Cerebellum (tissue), 4 donors: ENCODE measurements at places on chromosomes 13 and 19.

- DNase-seq: no peak
Measured at GRCh38 chr19:44812142-44812718, 3.3 kb downstream of the BCAM start.

DNA sequence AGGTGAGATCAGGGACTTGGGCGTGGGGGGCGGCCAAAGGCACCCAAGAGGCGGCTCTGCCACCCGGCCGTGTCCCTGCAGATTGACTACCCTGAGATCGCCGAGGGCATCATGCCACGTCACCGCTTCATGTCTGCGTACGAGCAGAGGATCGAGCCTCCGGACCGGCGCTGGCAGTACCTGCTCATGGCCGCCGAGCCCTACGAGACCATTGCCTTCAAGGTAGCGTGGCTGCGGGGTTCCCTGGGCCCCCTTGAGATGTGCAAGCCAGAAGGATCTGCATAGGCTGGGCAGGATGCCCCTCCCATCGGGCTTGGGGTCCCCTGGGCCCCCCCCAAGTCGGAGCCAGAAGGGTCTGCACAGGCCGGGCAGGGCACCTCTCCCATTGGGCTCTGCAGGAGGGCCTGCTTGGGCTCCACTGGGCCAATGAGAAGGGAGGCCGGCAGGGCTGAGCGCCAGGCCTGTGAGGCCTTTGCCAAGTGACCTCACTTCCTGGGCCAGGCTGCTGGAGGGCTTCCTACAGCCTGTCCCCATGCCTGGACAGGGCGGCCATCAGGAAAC, 2.2 kb upstream of the AMH start:
- peak; percentile 74 for DNase-seq

- DNase-seq: no peak
Measured at GRCh38 chr13:78129823-78130222, 211.2 kb upstream of the EDNRB start.

- peak; percentile 30 for DNase-seq
Measured at GRCh38 chr19:32407004-32407992, 1.7 kb downstream of the DPY19L3 start.

- DNase-seq: no peak
Measured at GRCh38 chr19:960020-960419, 24.1 kb upstream of the WDR18 start.

DNA sequence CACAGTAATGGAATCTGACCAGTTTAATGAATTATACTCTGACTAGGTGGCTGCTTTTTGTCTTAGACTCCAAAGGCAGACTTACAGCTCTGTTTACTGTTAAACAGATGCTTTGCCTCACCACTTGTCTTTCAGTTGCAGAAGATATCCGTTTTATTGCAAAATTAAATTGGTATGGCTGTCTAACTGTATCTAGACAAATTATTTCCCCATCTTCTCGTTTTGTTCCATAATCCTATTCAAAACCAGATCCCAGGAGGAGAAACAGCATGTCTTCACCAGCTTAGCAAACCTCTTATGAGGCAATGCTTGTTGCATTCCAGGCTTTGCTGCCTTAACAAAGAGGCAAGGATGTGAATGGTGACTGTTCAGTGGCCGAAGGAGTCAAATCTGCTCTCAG, 215.6 kb downstream of the TDRD3 start:
- no peak for DNase-seq

DNA sequence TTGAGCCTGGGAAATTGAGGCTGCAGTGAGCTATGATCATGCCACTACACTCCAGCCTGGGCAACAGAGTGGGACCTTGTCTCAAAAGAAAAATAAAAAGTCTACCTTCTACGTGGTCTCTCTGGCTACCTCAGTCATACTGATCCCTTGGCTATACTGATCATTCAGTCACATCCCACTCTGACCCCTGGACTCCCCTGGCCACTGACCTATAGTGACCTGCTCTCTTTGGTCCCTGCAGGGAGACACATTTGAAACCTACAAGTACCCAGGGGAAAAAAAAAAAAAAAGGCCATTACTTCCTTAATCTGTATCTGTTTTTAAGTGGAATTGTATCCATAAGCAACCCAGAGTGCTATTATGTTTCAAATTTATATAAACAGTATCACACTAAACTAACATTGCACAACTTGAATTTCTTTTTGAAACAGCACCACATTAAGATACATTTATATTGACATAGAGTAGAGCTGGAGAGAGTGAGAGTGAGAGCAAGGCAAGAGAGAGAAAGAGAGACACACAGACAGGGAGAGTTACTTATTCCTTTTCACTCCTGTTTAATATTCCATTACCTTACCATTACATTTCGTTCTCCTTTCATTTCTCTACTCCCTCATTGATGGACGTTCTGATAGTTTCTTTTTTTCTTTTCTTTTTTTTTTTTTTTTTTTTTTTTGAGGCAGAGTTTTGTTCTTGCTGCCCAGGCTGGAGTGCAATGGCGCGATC, 23.7 kb upstream of the CERS4 start:
- no peak for DNase-seq

- DNase-seq: no peak
Measured at GRCh38 chr19:46068345-46069258, 27.8 kb upstream of the IGFL4 start.

- DNase-seq: peak; percentile 53
Measured at GRCh38 chr19:55703790-55704215, 28.8 kb downstream of the EPN1 start.

DNA sequence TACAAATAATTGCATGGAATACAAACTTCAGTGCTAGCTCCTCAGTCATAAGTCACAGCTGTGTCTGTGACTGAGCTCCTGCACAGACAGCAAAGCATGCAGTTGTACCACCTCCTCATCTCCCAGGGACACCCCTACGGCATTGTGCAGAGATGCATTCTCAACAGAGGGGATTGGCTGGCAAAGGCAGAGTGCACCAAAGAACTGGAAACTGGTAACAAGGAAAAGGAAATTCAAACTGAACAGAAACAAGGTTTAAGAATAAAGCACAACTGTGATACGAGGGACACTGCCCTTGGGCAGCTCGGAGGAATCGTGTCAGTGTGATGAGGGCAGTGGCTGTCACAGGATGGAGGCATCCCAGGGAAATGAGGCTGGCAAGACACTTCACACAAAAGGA, 126.1 kb upstream of the SOX1 start:
- no peak for DNase-seq

DNA sequence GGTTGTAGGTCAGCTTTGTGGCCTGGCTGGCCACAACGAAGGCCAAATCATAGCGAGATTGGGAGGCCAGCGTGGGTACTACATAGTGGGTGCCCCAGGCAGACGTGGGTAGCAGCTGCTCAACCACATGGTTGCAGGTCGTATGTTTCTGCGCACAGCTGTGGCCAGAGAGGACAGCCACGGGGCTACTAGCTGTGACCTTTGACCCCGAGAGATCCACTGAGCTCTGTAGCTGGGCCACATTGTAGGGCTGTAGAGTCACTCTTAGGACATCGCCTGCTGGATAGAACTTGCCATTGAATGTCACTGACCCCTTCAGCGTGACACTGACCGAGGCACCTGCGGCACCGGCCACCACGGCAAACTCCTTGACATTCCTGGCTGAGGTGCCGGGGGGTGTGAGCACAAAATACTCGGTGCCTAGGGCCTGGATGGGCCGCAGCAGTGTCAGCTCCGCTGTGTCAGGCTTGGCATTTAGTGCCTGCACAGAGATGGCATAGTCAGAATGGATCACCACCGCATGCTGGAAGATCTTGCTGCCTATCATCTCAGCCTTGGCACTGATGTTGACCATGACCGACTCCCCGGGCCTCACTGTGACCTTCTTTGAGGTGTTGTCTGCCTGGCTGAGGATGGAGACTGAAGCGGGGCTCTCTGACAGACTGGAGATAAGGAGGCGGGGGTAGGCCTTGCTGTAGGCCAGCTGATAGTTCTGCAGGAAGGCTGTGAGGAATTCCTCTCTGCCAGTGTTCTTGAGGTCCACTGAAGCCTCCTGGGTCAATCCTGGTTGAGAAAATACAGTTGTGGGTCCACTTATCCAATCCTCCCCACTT, 6.7 kb downstream of the FCGBP start:
- no peak for DNase-seq

DNA sequence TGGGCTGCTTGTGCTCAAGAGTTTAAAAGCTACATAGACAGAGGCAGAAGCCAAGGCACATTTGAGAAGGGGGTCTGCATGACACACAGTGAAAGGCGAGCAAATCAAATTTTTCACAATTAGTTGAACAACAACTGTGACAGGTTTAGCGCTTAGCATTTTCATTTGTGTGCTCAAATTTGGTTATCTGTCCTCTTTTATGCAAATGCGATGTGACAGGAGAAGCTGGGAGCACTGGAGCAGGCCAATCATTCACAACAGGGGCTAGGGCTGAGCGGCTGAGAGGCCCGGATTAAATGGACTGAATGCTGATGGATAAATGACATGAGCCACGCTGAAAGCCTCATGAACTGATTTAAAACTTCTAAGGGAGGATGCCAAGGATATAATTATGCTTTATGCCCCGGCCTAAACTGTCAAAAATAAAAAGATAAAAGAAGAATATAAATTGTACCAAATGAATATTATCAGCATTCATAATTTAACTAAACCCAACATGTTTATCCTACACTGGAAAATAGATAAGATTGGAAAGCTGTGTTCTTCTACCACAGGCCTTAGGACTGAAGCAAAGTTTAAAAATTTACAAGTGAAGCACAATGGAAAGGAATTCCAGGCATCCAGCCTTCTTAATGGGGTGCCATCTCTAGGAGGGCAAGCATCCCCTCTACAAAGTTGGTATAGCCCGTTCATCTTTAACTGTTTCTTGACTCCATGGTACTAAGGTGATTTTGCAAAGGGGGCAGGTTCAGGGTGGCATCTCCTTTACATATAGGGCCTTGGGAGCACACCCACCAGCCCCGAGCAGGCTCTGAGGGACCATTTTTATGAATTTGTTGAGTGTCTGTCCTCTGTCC, 117.9 kb downstream of the RBM26 start:
- peak; percentile 31 for DNase-seq

- no peak for DNase-seq
Measured at GRCh38 chr13:99993660-99994637, 12.4 kb downstream of the ZIC2 start.

- peak; percentile 26 for DNase-seq
Measured at GRCh38 chr13:39451301-39451700, 151.7 kb downstream of the LHFPL6 start.

GRCh38 chr13:105220881-105221280, 1314.6 kb downstream of the EFNB2 start:
- DNase-seq: no peak

DNA sequence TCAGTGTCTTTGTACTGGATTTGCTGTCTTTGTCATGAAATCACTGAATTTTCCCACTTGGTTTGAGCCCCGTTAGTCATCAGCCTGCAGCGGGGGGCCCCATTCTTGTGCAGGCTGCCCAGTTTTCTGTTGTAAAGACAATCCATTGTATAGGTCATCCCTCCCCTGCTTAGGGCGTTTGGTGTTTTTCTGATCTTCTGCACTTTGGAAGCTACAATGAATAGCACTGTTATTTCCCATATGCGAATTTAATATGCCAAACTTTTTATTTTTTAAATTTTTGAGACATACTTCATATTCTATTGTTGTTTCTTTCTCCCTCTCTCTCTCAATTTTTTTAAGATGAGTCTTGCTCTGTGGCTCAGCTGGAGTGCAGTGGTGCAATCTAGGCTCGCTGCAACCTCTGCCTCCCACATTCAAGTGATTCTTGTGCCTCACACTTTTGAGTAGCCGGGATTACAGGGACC, 9.0 kb downstream of the SLC27A1 start:
- DNase-seq: no peak

DNA sequence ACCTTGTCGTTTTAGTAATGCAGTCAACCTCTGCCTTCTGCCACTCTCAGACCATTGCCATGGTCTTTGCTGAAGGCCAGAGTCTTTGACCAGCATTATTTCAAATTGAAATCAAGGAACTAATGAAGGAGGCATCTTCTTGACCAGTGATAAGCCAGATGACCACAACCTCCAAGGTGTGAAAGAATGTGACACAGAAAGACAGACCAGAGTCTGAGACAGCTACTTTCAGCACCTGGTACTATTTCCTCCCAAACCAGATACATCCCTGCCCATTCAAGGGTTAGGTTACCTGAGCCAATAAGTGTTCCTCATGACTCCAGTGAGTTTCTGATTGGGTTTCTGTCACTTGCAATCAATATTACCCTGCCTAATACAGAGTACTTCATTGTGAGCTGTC, 20.3 kb upstream of the RNASEH2B start:
- no peak for DNase-seq

DNA sequence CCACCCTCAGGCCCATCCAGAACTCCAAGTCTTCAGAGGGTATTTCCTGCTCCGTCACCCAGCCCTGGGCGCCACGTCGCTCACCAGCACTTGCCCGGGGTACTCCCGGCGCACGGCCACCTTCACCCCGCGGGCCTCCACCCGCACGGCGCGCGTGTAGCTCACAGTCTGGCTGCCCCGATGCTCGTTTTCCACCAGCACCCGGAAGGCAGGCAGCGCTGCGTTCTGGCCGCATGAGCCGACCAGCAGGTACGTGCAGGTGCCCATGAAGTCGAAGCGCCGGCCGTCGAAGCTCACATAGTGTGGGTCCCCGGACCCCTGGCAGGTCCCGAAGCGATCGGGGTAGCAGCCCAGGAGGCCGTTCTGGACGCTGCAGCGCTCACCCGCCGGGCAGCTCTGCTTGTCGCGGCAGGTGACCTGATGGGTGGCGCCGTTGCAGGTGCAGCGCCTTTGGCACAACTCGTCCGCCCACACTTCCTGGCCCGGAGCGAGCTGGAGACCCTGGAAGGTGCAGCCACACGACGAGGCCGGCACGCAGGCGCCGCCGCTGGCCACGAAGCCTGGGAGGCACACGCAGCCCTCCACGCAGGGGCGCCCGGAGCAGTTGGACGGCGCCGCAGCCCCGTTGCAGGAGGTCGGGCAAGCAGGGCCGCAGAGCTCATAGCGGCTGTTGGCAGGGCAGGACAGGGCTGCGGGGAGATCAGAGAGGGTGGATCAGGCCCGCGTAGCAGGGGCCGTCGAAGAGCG, 19.2 kb downstream of the FCGBP start:
- no peak for DNase-seq

DNA sequence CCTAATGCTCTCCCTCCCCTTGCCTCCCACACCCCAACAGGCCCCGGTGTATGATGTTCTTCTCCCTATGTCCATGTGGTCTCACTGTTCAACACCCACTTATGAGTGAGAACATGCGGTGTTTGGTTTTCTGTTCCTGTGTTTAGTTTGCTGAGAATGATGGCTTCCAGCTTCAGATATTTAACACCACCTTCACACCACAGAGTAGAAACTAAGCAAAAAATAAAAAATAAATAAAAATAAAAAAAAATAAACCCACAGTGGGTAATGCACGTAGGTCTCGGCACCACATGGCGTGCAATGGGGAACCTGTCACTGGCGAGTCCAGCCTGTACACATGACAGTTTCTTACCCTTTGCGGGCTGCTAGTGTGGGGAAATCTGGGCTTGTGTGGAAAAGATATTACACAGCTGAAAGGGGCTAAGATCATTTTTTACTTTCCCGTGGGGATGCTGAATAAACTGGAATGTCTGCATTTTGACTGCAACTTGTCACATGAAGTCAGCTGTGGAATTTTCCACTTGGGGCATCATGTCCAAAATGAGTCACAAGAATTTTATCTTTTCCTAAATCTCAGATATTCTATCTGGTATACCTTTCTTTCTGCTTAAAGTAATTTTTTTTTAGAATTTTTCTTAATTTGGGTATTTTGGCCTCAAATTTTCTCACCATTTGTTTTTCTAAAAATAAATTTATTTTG, 170.5 kb downstream of the IRS2 start:
- no peak for DNase-seq

- DNase-seq: no peak
Measured at GRCh38 chr19:7676376-7676775, 514 bp upstream of the MCEMP1 start.
